ENCODE measurements at places on chromosomes 11 and 22.
A peak's percentile ranks its signal among the peaks of the same experiment; 100 is the strongest.

DNA sequence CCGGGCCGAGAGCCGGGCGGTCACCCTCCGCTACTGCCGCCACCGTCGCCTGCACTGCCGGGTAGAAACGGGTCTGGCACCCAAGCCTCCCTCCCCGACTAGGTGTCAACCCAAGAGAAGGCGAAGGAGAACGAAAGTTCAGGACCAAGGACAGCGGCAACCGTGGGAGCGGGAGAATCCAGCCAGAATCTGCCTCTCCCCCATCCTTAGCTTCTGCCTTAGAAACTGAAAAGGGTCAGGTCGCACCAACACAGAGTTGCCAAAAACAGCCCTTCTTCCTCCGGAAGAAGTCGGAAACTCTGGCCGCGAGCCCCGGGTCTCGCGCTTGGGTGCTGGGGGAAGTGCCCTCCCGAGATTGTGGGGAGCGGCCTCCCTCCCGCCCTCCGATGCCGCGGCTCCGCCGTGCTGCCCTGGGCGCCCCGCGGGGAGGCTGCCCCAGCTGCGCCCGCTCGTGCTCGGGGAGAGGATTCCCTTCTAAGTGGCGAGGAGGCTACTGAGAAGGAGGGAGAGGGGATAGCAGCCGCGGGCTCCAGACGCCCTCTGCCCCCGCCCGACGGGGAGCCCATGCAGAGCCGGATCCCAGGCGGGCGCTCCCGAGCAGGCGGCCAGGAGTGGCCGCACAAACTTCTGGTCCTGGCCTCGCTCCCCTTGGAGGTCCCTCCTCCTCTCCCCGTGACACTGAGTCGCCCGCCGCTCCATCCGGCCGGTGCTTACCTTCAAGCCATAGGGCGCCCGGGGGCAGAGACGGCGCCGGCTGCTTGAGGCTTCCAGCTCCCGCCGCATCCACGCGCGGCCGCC, 637 bp downstream of the DRD2 start:
- DNase-seq: peak; percentile 67

GRCh38 chr11:76803811-76804600, 20.9 kb downstream of the TSKU start:
- no peak for DNase-seq

- peak; percentile 96 for DNase-seq
Measured at GRCh38 chr11:12411806-12412727, 34.7 kb downstream of the PARVA start.

GRCh38 chr11:123061403-123062157, at the start of gene HSPA8:
Gene HSPA8, minus strand, starts transcription at chr11:123062136. Its CDS starts 812 bp downstream, at chr11:123061324.
- DNase-seq: no peak

DNA sequence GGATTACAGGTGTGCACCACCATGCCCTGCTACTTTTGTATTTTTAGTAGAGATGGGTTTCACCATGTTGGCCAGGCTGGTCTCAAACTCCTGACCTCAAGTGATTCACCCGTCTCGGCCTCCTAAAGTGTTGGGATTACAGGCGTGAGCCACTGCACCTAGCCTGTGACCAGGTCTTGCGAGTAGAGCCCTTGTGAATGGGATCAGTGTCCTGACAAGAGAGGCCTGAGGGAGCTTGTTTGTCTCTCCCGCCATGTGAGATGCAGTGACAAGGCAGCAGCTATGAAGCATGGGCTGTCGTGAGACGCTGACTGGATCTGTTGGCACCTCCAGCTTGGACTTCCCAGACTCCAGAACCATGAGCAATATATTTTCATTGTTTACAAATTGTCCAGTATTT, 69.3 kb downstream of the LRRC32 start:
- no peak for DNase-seq

DNA sequence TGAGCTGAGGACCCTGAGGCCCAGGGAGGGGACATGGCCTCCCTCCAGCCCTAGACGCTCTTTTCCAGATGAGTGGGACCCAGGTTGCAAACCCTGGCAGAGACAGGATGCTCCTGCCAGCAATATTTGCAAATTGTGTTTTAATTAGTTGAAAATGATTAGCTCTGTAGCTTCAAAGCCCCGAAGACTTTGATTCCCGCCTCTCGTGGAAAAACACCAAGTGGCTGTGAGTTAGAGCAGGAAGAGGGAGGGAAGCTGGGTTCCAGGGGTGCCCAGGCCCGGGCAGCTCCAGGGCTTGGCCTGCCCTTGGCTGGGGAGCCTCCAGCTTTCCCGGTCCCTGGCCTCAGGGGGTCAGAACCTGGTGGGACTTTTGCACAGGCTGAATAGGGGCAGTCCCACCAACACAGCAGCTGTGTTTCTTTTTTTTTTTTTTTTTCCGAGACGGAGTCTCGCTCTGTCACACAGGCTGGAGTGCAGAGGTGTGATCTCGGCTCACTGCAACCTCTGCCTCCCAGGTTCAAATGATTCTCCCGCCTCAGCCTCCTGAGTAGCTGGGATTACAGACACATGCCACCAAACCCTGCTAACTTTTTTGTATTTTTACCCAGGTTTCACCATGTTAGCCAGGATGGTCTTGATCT, 101.6 kb upstream of the RTL6 start:
- DNase-seq: no peak

DNA sequence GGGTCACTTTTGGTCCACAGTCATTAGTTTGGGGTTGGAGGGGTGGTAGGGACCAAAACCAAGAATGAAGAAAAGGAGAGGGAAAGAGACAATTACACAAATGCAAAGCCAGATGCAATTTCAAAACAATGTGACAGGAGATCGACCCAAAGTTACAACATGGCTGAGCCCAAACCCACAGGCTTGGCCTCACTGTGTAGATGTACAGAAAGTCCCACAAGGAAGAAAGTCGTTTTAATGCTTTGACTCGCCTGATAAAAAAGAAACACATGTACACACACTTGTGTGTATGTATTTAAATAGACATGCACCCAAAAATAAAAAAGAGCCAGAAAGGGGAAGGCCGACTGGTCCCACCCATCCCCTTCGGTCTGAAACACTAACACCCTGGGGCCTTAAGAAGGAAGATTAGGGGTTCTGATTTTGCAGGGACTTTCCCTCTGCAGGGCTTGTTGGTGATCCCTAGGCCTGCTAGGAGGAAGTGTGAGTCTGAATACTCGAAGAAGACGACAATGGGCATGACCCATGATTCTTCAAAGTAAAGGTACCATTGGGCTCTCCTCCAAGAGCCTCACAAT, 104.1 kb downstream of the ETS1 start:
- DNase-seq: no peak

GRCh38 chr11:70394211-70394950, 3.9 kb upstream of the CTTN start:
- DNase-seq: no peak

DNA sequence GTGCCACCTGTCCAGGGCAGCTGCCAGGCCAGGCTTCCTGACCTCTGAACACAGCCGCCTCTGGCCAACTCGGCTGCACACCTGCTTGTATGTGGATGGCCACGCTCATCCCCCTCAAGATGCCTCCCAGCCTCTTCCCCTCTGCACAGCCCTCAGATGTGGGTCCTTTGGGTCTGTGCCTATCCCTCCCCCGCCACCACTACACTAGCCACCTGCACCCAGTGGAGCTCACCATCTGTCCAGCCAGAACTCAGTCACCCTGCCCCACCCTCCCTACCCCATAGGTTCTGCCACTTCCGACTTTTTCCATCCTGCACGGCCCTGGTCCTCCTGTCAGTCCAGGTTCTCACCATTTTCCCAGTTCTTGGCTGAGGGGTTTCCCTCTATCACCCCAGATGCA, 44.6 kb downstream of the PHF21B start:
- DNase-seq: no peak

GRCh38 chr11:106001304-106002012, 20.6 kb downstream of the MSANTD4 start:
- DNase-seq: no peak

- no peak for DNase-seq
Measured at GRCh38 chr11:121328967-121329679, 36.6 kb downstream of the SC5D start.

GRCh38 chr11:11332141-11332710, 20.8 kb downstream of the CSNK2A3 start:
- no peak for DNase-seq

DNA sequence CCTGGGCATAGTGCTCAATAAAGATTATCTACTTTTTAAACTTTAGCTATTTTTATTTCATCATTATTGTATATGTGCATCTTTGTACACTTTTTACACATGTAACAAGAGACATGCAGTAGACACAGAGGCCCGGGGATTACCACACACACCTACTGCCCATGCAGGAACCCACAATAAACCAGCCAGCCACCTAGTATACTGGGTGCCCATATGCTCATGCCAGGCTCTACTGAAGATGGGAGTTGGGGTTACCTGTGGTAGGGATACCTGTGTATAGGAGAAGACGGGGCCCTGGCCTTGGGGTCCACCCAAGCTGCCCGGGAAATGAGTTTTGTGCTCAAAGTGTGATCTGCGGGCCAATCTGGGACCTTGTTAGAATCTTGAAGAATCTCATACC, 31.2 kb upstream of the P2RY2 start:
- no peak for DNase-seq

- no peak for DNase-seq
Measured at GRCh38 chr22:23193196-23193827, 13.0 kb downstream of the BCR start.

DNA sequence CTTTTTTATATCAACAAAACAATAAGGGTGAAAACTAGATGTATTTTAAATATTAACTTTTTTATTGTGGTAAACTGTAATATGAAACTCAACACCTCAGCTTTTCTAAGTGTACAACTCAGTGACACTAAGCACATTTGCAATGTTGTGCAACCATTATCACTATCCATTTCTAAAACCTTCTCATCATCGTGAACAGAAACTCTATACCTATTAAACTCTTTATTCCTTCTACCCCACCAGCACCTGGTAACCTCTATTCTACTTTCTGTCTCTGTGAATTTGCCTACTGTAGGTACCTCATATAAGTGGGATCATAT, 9.4 kb downstream of the HORMAD2 start:
- DNase-seq: no peak

- no peak for DNase-seq
Measured at GRCh38 chr11:88012456-88012855, 162.8 kb downstream of the RAB38 start.

DNA sequence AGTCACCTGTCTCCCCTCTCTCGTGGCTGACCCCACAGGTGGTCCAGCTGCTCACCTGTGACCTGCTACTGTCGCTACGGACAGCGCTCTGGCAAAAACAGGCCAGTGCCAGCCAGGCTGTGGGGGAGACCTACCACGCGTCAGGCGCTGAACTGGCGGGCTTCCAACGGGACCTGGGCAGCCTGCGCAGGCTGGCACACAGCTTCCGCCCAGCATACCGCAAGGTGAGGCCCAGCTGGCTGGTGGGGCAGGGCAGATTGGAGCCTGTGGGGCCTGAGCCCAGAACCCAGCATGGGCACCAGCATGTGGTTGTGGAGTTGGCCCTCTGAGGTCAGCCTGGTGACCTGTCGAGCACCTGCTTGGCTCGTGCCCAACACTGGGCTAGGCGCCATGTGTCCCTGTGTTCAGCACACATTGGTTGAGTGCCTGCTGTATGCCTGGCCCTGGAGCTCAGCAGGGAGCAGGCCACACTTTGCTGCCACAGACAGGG, 11.9 kb downstream of the SHISA8 start:
- DNase-seq: no peak
